ENCODE measurements at places on chromosomes 13 and 19.

DNA sequence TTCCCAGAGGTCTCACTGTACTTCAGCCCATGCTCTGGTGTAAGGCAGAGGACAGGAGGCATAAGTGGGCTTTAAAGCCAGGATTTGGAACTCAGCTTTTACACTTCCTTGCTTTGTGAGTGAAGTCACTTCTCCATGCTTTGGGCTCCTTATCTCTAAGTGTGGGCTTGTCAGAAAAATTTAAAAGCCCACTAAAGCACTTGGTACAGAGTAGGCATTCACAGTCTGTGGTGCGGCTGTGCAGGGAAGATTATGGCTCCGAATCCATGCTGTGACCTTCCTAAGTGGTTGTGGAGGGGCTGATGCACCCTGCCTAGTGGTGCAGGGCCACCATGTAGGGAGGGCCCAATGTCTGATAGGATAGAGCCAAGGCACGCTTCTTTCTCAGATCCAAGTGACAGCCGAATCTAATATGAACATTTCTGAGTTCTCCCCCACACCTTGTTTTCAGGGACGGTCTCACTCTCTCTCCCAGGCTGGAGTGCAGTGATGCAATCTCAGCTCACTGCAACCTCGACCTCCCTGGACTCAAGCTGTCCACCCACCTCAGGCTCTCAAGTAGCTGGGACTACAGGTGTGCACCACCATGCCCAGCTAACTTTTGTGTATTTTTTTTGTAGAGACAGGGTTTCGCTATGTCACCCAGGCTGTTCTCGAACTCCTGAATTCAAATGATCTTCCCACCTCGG, 6.9 kb downstream of the TIMM29 start:
- DNase-seq, result no peak

DNA sequence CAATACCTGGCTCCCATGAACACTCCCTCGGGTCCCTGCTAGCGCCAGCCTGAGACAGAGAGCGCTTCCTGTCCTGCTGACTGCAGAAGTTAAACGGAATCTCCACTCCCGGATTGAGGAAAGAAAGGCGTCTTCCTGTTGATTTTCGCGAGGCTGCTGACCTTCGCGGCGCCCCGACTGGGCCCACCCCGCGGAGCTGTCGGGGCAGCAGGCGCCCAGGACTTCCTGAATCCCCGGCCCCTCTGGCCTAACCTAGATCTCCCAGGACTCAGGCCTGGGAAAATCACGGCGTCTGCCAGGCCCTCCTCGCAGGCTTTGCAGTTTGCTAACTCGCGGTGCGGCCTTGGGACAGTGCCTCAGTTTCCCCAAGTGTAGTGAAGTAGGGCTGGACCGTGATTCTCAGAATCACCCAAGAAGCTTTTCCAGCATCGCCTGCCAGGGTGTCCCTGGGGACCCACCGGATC, 108.8 kb downstream of the KCTD15 start:
- DNase-seq, result no peak

DNA sequence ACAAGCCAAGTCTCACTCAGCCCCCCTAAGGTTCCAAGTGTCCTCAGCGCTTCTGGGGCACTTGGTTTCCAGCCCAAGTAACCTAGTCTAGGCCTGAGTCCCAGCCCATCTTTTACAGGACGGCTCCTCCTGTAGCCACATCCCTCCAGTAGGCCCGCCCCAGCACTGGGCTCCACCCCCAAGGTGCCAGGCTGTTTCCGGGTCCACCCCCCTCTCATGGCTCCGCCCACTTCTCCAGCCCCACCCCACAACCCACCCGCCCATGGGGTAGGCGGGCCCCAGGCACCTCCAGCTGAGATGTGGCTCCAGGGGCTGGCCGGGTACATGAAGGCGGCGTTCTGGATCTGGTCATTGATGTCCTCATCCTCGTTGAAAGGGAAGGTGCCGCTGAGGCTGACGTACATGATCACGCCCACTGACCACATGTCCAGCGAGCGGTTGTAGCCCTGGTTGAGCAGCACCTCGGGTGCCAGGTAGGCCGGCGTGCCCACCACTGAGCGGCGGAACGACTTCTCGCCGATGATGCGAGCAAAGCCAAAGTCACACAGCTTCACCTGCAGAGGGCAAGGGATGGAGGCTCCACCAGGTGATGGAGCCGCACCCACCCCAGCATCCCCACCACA, 17.2 kb upstream of the DACT3 start:
- DNase-seq, result peak; percentile 73

GRCh38 chr13:23741879-23742510, 147.2 kb downstream of the MIPEP start:
- no peak for DNase-seq

GRCh38 chr19:29963576-29963975, 21.5 kb downstream of the URI1 start:
- DNase-seq, result no peak

GRCh38 chr13:43489233-43489632, 297.5 kb downstream of the ENOX1 start:
- DNase-seq, result no peak

GRCh38 chr19:30663611-30664174, 291.5 kb downstream of the ZNF536 start:
- DNase-seq, result no peak

DNA sequence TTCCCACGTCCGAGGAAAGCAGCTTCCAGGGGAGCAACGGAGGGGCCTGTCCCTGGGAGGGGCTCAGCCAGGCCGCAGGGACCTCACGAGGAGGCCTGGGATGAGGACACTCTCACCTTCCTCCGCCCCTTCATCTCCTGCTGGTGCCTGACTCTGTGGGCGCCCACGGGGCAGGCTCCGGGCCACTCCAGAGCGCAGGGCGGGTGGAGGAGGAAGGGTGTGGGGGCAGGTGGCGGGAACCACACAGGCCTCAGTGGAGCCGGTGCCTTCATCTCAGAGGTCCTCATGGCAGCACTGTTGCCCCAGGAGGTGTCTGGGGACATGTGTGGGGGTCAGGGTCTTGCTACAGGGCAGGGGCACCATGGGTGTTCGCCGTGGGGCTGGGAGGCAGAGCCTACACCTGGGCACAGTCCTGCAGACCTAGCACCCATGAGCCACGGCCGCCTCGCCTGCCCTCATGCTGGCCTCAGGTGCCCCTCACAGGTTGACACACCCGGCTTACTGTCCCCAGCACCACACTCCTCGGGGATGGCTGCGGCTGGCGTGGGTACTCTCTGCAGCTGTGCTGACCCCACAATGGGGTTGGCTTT, 10.1 kb upstream of the TMEM255B start:
- no peak for DNase-seq

- peak; percentile 78 for DNase-seq
Measured at GRCh38 chr19:47790398-47790814, 11.9 kb downstream of the SELENOW start.

- no peak for DNase-seq
Measured at GRCh38 chr19:18814063-18814462, 17.7 kb upstream of the UPF1 start.

DNA sequence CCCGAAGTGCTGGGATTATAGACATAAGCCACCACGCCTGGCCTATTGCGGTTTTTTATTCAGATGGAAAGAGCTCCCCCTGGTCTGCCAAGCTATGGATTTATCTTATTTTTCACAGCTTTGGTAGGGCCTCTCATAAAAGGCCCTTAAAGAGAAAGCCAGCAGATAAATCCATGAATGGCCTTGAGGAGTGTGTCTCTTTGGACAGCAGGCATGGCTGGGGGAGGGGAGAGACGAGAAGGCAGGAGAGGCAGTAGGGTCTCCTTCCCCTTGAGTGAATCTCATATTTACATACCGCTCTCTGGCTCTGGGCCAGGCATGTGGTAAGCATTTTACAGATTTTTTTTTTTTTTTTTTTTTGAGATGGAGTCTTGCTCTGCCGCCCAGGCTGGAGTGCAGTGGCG, 25.2 kb downstream of the MARK4 start:
- no peak for DNase-seq

DNA sequence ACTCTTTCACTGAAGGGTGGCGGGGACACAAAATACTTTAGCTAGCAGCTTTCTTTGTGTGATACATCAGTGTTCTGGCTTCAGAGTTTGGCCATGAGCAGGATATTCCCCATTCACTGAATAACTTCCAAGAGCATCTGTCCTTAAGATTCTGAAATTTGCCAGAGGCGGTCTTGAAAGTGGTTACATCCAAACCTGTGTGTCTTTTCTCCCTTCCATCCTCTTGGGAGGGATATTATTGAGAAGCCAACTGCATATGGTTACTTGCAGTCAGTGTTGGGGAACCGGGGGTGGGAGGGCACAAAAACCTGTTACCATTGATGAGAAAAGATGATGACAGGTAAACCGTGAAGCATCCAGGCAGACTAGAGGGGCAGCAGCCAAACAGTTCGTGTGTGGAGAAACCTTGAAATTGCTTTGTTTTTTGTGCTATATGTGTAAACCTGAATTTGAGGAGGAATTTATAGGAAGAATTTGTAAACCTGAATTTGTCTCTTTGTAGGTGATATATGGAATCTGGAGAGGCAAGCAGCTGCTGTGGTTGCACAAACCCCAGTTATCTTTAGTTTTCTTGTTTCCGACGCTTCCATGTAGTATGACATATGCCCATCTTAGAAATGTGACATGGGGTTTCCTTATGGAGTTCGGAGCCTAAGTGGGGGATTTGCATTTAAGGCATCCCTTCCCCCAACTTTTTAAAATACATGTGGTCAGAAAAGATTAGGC, 104.8 kb downstream of the WDFY2 start:
- DNase-seq, result no peak

DNA sequence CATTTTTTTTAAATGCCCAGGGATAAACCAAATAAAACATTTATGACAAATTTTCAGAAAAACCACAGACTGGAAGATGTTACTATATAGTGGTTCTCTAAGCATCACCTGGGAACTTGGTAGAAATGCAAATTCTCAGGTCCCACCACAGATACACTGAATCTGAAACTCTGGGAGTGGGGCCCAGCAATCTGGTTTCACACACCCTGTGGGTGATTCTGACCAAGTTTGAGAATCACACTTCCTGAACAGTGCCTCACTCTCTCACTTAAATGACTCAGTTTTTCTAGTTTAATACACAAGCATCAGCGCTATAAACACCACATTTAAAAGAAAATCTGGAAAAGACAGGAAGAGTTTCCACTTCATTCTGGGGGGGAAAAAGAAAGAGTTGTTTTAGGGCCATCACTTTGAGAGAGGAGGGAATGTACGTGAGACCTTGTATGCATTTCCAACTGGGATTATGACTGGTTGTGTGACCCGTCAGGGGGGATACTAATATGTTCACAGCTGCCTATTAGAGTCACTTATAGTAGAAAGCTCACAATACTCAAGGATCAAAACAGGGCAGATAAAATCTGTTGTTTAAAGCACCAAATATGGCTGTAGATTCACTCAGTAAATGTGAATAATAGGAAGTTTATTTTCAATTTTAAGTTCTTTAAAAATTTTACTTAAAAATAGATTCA, 567.7 kb downstream of the GPC6 start:
- DNase-seq, result no peak

DNA sequence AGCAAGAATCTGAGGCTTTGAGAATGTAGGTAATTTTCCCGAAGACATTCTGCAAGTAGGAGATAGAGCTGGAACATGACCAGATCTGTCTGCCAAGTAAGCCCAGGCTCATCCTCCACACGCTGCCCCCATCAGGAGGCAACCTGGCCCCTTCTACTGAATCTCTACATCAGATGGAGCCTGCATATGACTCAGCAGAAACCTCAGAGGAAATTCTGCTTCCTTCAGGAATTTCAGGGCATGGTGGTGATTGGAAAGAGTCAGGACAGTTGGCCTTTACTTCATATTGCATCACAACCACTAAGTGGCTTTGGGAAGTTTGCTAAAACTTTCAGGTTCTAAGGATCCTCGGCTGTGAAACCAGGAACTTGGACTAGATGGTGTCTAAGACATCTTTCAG, 85.2 kb downstream of the LRRC63 start:
- DNase-seq, result no peak

- DNase-seq, result no peak
Measured at GRCh38 chr13:84279166-84279565, 396.9 kb upstream of the SLITRK1 start.

- DNase-seq, result no peak
Measured at GRCh38 chr13:31365630-31366029, 165.9 kb downstream of the B3GLCT start.

GRCh38 chr13:50396001-50396400, 380.8 kb downstream of the KCNRG start:
- DNase-seq, result no peak

- DNase-seq, result no peak
Measured at GRCh38 chr13:112771877-112772538, 82.2 kb downstream of the ATP11A start.

DNA sequence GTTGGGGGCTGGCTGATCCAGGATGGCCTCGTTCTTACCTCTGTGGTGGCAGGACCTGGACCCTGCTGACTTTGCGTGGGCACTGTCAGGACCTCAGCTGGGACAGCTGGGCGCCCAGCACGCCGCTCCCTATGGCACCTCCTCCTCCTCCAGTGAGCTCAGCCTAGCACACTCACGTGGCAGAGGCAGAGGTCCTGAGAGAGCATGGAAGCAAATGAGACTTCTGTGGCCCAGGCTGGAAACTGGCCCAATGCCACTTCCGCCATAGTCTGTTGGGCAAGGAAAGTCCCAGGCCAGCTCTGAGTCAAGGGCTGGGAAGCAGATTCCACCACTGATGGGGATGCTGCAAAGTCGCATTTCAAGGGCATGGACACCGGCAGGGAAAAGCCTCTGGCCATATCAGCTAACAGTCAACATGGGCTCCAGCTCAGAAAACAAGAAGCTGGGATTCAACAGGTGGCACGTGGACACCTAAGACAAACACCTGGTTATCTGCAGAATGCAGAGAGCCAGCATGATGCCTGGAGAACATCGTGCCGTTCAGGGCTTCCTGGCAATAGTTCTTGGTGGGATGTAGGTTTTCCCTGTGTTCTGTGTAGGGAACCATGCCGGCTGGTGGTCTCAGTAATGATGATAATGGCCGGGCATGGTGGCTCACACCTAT, 16.7 kb downstream of the MYBPC2 start:
- DNase-seq, result no peak
